Testis (tissue), 5 donors: ENCODE measurements at places on chromosomes 4 and X. TPM values are rescaled to one million over a fixed set of nuclear protein-coding genes. Genes with fewer than 3 reads are reported as not detected.
A peak's percentile ranks its signal among the peaks of the same experiment; 100 is the strongest.

- DNase-seq: peak; percentile 88
Observed at GRCh38 chr4:110193822-110194761, 4.3 kb downstream of the ELOVL6 start.

GRCh38 chr4:7812231-7812857, 127.3 kb downstream of the AFAP1 start:
- no peak for DNase-seq

AKAP17A gene
- total RNA-seq: 108 TPM

GRCh38 chr4:40190019-40190418, 6.8 kb upstream of the RHOH start:
- peak; percentile 33 for DNase-seq

DNA sequence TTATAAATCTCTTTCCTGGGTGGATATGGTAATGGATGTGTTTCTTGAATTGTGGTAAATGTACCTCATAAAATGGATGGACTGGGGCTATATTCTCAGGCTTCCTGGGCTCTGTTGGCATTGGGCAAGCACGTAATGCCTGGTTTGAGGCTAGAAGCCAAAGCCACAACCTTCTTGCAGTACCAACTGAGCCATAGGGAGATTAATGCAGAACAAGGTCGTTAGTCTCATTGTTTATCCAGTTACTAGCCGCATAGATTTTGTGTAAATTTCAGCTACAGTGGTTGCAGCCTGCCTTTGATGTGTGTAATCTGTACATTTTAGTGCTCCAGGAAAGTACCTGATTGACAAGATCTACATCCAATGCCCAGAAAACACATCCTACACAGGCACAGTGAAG, 7.2 kb upstream of the LEF1 start:
- DNase-seq: no peak

GRCh38 chr4:119068529-119068962, 67.1 kb upstream of the MYOZ2 start:
- no peak for DNase-seq

GNRHR gene
- 0.16 TPM for total RNA-seq

DNA sequence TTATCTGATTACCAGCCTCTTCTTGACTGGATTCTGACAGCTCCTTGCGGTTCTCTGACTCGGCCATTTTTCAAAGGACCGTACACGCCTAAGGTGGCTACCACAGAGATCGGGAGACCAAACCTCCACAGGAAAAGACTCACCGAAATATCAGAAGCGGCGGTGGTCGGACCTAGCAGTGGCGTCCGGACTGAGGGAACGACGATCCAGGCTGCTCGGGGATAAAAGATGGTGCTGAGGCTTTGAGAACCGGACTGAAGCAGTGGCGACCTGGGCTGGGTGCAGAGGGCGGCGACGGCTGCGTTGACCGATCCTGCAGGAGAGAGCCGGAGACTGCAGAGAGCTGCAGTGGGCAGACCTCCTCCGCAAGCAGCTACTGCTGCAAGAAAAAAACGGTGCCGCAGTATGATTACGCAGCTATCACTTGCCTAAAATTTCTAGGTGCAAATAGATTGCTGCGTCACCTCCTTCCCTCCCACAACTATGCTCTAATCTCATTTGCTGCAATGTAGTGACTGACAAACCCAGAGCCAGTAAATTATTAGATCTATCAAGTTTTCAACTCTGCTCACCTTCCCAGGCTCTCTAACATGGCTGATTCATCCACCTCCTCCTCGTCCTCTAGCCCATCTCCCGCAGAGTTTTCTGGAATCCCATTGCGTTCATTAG, at the start of gene NAP1L2:
Gene NAP1L2 (minus strand): TSS at position 426 of the 669 bp plus-strand sequence. CDS start 359 bp downstream, at position 67.
- DNase-seq: peak; percentile 65

DNA sequence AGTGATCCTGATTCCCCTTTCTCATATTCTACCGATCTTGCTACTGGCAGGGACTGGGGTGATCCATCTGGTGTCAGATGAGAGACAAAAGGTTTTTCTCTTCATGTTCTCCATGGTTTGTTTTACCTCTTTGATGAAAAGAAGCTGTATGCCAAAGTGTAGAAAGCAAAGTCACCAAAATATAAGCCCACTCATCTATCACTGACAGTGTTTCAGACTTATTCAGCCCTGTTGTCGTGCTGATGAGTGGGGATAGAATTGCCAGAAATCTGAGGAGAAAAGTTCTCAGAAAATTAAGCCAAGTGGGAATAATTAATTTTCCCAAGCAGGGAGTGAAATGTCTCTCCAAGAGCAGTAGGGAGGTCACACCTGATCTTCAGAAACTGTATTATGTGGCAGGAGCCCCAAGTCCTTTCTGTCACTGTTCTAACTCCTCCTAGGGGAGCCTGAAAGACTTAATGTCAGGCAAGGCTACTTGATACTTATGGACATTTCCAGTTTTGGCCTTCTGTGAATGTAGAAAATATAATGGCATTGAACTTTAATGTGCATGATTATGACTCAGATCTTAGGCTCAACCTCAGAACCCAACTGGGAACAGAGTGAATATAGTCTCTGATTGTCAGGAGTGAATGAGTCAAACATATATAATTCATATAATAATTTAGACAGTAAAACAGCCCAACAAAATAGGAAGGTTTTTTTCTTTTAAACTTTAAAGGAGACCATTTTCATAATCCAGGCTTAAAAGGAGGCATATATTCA, 298.1 kb downstream of the ANKRD50 start:
- no peak for DNase-seq
